ENCODE measurements at places on chromosomes 4 and X.
A peak's percentile ranks its signal among the peaks of the same experiment; 100 is the strongest.

- no peak for DNase-seq
These were observed 39.2 kb upstream of the MSX1 start for GRCh38 chr4:4820261-4820660.

DNA sequence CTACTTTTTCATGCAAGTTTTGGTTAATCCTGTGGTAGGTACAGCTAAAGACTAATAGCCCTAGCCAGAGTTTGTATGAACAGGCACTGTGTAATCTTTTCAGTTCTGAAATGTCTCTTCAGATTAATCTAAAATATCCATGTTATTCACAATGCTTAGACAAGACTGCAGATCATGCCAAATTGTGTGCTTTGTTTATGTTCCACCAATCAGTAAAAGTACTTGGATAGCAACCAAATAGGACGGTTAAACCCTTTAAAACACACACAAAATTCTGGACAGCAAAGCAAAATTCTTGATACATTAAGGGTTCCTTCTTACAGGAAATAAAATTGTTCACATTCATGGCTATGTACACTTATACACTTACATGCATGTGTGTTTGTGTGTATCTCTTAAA is 139.1 kb downstream of the KLHL13 start:
- DNase-seq, result no peak

DNA sequence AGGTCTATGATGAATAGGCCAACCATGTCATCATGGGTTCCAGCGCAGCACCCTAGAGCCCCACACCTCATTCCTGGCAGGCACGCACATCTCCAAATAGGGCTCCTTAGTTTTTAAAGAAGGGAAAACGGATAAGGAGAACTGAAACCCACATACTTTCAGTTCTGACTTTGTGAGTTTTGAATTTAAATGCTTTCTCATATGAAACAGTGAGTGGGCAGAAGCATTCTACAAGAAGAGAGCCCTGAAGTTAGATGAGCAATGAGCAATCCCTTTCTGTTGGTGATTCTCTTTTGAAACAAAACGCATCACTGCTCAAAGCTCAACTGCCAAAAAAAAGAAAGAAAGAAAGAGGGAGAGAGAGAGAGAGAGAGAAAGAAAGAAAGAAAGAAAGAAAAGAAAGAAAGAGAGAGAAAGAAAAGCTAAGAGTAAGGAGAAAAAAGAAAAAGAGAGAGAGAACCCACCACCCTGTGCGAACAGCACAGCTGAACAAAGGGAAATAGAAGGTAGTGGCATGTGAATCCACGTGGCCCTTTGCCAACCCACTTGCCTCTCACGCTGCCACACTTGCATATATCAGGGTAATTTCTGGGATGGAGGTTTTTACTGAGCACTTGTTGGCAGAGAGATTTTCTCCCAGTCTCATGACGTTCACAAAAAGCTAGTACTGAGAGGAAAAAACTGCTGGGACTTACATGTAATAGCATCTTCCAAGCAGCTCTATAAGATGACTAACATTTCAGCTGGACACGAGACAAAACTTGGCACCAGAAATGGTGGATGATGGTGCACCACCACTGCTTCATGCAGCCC is 31.0 kb downstream of the TMSB4X start:
- no peak for DNase-seq

DNA sequence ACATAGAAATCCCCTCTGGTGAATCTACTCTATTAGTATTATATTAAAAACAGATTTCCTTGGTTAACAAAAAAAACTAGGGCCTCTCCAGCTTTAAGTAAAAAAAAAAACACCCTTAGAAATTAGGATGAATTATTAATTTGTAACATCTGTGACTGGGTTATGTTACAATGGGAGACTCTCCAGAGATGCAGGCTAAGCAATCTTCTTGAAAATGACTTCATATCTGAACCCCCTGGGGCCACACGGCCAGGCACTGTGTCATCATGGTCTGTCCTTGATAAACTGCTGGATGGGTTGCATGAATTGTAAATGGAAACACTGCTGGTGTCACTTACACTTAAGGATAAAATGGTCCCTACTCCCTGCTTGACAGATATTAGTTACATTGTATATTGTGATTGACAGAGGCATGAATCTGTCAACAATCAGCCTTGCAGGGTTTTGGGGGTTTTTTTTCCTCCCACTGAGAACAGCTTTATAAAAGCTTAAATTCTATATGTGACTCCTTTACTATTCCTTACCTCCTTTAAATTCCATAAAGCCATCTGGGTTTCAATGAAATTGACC is 49.1 kb downstream of the PRKG2 start:
- peak; percentile 21 for DNase-seq

DNA sequence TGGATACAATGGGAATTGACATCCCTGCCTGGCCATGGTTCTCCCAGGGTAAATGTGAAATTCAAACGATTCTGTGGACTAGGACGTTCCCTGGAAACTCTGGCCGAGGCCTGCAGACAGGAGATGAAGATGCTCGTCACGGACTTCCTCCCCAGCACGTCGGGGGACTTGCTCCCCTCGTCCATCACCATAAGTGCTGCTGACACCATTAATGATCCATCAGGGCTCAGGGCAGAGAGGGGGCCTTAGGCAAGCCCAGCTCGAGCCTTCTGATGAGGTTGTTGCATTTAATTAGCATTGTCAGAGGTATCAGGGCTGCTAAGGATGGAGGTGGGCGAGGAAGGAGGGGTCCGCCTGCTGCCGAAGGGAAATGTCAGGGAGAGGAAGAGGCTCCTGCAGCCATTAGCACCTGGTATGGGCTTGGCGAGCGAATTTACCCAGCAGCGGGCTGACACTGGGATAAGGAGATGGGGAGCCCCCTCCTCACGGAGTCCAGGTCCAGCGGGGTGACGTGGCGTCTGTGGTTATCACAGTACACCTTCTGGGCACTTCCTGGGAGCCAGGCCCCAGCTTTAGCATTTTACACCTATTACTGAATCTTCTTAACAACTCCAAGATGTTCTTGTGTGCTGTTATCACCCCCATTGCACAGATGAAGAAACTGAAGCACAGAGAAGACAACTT is 83.1 kb downstream of the PPP2R2C start:
- no peak for DNase-seq

All from kidney tubule cell (primary cell).